ENCODE measurements at places on chromosomes 6 and 20. TPM values are rescaled to one million over a fixed set of nuclear protein-coding genes. Genes with fewer than 3 reads are reported as not detected.

The KIAA0408 gene
- total RNA-seq: 6.4 TPM

The ZBP1 gene
- not detected for total RNA-seq

The ADGRB3 gene
- 2.4 TPM for total RNA-seq

The NT5E gene
- 47.1 TPM for total RNA-seq

The INSM1 gene
- not detected for total RNA-seq

The BPIFB1 gene
- total RNA-seq: not detected

The MAP7 gene
- total RNA-seq: 1.3 TPM

The PERP gene
- total RNA-seq: 11.4 TPM

The BAK1 gene
- total RNA-seq: 51.4 TPM

The TMEM200A gene
- 3.5 TPM for total RNA-seq

GRCh38 chr6:57432157-57432556 is 114.7 kb downstream of the PRIM2 start:
- no peak for DNase-seq

DNA sequence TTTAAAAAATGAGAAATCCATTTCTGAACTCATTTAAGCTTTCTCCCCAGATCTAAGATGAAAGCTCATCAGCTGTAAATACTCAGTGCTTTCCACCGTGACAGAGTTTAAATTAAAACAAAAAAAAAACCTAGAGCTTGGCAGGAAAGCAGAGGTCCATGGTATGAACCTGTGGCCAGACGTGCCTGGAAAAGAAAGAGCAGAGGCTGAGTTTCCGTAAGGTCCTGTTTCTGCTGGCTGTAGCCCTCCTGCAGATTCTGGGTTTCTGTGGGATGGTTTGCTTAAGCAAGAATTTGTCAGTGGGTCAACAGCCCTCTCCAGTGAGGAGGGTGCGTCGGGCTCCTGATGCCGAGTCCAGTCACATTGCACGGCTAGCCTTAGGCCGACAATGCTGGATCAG is 383.2 kb downstream of the SAMD5 start:
- DNase-seq: no peak

DNA sequence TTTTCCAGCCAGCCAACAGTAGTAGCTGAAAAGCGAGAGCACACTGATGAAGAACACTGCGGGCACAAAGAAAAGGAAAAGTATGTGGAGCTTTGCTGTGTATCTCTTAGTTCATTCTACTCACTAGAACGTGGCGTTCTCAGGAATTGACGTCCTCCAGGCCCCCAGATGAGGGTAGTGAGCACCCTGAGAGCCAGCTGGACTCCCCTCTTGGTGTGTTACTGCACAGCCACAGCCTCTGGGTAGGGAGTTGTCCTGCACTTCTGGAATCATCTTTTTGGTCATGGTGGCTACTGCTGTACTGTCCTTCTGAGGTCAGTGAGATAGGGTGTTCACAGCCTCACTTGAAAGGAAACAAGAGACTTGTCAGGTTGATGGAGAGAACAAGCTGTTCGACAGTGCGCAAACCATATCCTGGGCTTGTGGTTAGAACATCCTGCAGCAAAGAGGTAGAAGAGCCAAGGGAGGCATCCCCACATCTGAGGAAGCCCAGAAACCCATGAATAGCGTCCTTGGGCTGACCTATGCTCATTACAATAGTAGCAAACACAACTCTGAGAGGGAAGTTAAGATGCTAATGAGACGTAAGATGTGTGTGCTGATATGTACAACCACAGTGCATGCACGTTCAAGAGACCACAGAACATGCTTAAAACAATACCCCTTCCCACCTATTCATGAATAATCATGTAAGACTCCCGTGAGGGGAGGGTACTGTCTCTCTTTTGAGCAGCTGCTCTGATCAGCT is 14.6 kb upstream of the HLA-F start:
- no peak for DNase-seq

DNA sequence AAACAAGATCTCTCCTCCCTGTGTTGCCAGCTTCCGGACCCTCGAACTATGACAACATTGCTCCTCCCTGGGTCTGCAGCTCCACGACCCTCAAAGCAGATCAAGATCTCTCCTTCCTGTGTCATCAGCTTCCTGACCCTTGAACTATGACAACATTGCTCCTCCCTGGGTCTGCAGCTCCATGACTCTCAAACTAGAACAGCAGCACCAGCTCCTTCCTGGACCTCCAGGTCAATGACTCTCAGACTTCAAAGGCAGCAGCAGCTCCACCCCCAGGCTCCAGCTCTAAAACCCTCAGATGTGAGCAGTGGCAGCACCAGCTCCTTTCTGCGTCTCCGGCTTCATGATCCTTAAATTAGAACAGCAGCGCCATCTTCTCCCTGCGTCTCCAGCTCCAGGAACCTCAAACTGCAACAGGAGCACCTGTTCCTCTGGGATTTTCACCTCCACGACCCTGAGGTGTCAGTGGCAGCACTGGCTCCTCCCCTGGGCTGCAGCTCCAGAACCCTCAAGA is 341.0 kb upstream of the SULF2 start:
- no peak for DNase-seq

DNA sequence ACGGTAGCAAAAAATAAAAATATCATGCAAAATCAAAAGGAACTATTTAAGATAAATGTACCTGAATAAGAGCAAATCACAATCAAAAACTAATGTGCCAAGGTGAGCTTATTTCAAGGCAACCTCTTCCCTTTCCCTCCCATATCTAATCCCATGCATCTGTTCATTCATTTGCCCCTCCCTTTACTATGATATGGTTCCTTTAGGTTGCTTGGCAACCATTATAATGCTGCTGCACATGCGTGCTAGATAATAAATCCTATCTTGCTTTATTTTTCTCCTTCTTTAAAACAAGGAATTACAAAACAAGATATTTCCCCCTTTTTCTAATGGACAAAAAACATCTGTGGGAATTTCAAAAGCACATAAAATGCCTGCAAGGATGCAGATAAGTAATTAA is 318.2 kb upstream of the POU3F2 start:
- DNase-seq: no peak

GRCh38 chr6:125259354-125259736 is 42.4 kb downstream of the HDDC2 start:
- DNase-seq: no peak

- DNase-seq: no peak
These were observed 5.4 kb upstream of the ZBTB12 start for GRCh38 chr6:31907158-31907813.

GRCh38 chr6:170188571-170189001 is 102.3 kb downstream of the DLL1 start:
- no peak for DNase-seq

GRCh38 chr6:18555750-18556149 is 168.6 kb downstream of the RNF144B start:
- DNase-seq: no peak

DNA sequence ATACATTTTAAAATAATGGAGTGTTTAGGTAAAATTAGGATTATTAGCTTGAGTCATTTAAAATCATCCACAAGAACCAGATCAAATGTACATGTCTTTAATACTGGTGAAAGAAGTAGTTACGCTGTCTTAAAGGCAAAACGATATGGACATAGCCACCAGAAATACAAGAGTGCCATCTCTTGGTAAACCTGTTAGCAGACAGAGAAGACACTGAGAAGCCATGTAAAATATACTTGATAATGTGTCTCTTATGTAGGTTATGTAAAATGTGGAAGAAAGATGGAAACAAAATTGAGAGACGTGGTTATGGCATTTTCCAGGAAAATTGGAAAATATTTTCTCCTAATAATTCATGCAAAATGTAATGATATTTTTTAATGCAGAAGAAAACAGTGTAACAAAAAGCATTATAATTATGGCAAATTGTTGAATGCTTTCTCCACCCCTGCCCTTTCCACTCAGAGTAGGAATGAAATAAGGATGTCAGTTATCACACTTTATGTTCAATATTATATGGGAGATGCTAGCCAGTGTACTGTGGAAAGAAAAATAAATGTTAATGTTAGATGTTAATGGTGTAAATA is 12.2 kb upstream of the SLC17A2 start:
- DNase-seq: no peak

GRCh38 chr6:41519745-41520699 is 26.2 kb upstream of the FOXP4 start:
- DNase-seq: no peak

DNA sequence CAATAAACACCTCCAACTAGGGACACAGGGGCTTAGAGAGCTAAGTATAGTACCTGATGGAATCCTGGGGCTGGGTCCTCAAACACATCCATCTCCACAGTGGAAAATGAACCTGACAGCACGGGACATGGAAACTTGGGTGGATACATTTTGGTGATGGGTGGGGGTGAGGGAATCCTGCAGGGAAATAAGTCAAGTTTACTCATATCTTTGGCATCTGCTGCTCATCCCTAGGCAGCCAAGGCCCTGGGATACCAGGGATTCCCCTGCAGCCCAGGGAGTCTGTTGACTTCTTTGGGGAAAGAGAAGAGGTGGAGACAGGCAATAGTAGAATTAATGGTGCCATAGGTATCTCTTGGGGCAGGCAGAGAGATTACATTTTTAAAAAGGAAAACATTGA is 6.6 kb downstream of the APOBEC2 start:
- no peak for DNase-seq

GRCh38 chr6:168408504-168409136 is 32.4 kb upstream of the SMOC2 start:
- no peak for DNase-seq

DNA sequence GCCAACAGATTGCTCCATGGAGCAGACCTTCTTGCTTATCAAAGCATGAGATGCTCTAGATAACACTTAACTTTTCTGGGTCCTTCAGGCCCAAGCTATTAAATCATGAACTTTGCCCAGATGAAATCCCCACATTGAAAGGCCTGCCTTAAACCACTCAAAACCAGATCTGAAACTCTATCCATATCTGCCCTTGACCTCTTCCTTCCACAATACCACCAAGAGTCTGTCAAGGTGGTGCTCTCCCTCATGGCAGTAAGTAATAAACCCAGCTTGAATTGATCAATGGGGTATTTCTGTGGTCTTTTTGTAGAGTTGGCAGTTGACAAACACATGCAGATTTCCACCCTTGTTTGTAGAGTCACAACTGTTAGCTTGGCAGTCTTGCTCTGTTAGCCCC is 135.5 kb downstream of the ISM1 start:
- DNase-seq: no peak

GRCh38 chr6:39273406-39273821 is 40.8 kb downstream of the KCNK17 start:
- no peak for DNase-seq

DNA sequence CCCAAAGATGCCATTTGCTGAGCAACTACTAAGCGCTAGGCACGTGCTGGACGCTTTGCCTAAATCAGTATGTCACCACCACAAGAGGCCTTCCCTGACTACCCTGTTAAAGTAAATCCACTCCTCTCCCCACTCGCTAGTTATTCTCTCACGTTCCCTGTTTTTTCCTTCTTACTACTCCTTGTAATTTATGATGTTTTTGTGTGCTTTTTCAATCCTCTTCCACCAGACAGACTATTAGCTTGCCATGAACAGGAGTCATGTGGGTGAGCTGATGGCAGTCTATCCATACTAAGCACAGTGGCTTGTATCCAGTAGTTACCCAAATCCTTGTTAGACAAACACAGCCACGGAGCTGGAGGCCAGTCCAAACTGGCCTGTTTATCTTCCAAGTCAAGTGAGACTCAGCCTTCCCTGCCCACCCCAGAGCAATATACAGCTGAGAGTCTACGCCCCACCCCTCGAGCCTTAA is 41.2 kb downstream of the C6orf132 start:
- no peak for DNase-seq

DNA sequence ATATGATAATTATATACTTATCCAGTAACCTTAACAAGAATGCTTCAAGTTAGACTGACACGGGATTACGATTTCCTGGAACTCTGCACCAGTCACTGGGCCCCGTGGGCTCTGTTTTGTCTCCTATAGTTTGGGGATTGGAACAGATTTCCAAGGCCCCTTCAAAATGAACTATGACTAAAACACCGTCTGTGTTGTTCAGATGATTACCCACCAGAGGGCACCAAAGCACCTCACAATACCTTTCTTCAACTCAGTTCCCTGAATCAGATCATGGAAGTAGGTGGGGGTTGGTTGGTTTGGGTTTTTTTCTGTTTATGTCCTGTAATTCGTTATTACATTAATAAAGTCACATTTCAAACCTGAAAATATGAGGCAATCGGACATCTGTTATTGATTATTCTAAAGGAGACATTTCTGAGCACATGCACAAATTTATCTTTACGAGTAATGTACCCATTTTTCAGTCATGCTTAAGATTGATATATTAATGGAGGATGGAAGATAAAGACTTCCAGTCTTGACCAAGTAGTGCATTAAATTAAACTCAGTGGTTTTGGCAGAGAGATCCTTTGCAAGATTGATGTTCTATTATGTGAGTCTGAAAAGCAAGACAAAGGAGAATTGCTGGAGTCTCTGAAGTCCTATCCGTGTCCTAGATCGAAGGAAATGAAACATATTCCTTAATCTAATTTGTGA is 112.0 kb upstream of the COL21A1 start:
- DNase-seq: peak; percentile 67
